Stimulated activated CD8-positive, alpha-beta memory T cell treated with anti-CD3 and anti-CD28 coated beads, Interleukin-4, amount 100 ng/mL, for 24 hours (primary cell): ENCODE measurements at places on chromosomes 3 and 15.

GRCh38 chr3:190764231-190765134 is 98.0 kb downstream of the GMNC start:
- no peak for DNase-seq

GRCh38 chr15:63997715-63998442 is 48.4 kb downstream of the DAPK2 start:
- no peak for DNase-seq

- DNase-seq = no peak
Observed at GRCh38 chr3:25449857-25450256, 21.8 kb downstream of the RARB start.

DNA sequence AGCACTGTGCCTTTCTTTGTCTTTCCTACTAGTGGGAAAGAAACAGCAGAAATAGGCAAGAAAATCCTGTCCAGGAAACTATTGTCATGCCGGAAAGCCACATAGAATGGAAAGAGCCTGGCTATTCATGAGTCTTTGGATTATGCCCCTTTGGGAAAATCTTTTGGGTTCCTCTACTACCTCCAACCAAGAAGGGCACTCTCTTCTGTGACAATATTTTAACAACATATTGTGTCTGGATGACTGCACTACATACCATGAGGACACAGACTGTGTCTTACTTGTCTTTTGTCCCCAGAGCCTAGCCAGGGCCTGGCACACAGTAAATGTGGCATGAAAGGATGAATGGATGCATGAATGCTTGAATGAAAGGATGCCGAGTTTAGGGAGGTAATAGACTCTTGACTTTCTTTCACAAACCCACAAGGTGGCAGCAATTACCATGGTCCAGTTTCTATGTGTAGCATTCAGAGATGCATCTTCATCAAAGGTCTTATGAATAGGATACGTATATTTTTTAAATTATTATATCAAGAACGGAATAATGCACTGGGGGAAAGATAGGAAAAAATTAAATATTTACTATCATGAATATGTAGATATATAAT is 30.3 kb downstream of the ARL14 start:
- no peak for DNase-seq

GRCh38 chr3:185204894-185205293 is 49.0 kb downstream of the EHHADH start:
- DNase-seq = no peak

DNA sequence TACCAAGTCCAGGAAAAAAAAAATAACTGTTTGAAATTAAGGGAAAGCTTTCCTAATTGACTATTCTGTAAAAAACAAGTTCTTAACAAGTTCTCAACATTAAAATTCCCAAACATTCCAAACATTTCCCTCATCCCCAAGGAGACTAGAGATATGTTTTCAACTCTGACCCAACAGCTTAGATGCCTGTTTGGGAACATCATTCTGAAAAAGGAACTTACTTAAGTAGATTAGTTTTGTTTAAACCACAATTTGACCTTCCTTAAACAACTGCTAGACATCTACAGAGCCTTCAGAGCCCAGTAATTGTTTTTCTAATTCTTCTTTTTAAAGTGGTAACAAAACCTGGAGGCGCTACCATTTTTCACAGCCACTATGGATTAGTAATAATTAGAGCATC is 12.8 kb downstream of the UBR1 start:
- no peak for DNase-seq

DNA sequence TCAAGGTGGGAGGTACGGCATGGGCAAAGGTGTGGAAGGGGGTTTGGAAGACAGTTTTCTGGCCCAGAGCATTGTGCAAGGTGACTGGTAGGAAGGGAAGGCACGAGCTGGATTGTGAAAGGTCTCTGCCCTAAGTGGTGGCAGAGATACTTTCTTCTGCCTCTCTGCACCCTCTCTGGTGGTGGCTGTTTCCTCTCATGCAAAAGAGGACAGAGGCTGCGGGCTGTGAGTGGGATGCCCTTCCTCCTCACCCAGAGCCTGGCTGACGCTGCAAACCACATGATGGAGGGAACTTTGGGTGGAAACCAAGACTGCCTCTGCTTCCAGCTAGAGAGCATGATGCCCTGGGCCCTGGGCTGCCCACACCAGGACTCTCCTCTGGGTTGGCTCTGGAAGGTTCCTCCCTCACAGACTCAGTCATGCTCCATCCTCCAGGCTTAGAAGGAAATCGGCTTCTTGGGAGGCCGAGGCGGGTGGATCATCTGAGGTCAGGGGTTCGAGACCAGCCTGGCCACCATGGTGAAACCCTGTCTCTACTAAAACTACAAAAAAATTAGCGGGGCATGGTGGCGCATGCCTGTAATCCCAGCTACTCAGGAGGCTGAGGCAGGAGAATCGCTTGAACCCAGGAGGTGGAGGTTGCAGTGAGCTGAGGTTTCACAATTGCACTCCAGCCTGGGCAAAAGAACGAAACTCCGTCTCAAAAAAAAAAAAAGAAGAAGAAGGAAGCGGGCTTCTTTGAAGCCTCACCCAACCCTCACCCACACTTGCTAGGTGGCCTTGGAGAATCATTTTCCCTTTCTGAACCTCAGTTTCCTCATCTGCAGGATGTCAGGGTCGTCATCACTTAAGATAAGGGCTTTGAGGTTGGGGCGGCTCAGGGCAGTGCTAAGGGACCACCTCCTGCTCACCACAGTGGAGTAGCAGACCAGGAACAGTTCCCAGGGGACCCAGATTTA is 8.3 kb downstream of the PSTPIP1 start:
- peak; percentile 68 for DNase-seq

GRCh38 chr3:161852744-161853143 is 356.1 kb downstream of the OTOL1 start:
- no peak for DNase-seq

DNA sequence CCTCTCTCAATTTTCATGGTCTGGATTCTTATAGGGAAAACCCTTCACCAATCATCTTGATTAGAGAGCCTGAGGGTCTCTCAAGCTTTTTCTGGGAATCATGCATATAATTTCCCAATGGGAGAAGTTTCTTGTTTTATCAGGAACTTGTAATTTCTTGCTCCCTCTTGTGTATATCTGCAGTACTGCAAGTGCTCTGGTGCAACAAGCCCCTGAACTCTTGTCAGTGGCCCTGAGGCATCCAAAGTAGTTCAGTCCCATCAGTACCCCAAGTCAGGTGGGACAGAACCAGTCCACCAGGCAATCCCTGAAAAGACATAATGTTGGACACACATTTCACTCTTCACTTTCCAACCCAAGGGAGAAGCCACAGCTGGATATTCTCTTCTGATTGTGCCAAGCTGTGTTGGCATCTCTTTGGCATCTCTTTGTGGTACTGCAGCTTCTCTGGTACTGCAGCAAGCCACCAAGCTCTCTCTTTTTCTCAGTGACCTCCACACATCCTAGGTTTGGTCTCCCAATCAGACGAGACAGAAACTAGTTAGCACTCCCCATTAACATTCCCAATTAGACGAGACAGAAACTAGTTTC is 214.5 kb downstream of the ZIC4 start:
- no peak for DNase-seq

- no peak for DNase-seq
Observed at GRCh38 chr3:39121621-39122020, 14.1 kb downstream of the TTC21A start.

DNA sequence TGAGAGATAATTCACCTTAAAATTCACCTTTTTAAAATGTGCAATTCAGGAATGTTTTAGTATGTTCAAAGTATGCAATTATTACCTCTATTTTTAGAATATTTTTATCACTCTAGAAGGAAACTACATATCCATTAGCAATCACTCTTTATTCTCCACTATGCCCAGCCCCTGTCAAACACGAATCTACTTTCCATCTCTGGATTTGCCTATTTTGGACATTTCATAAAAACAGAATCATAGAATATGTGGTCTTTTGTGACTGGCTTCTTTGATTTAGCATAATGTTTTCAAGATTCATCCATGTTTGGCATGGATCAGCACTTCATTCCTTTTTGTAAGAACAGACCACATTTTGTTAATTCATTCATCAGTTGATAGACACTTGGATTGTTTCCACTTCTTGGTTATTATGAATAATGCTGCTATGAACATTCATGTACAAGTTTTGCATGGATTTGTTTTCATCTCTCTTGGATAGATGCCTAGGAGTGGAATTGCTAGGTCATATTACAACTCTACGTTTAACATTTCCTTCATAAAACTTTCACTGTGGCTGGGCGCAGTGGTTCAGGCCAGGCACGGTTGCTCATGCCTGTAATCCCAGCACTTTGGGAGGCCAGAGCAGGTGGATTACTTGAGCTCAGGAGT is 12.7 kb downstream of the HMCES start:
- no peak for DNase-seq

DNA sequence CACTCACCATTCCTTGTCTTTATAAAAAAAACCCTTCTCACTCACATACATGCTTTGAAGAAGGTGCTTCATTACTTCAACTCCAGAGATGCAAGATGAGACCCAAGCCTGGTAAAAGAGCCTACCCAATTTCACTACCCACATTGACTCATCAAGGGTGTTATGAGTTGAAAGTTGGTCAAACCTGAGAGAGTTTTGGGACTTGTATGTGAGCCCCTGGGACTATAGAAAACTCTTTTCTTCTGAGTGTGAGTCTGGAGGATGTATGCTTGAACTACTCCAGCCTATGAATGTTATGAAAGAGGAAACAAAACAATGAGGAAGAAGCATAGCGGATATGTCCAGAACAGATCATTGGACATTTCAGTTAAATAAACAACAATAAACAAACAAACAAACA is 106.5 kb upstream of the SATB1 start:
- DNase-seq = no peak

DNA sequence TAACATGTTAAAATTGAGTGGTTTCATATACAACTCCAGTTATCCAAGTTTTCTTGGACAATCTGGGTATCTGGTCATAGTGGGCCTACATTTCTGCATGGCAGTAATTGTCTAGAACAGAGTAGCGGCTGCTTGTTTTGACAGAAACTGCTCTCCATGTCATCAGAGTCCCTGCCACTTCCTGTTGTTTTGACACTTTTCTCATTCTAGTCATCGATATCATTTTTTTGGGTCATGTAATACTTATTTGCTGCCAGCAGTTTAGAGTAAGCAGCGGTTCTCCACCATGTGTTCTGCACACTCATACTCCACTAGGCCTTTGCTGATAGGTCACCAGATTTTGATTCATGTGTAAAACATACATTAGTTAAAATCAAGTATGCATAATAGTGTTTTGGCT is 81.5 kb downstream of the SLC25A26 start:
- DNase-seq = no peak

GRCh38 chr15:39188930-39189329 is 391.9 kb upstream of the THBS1 start:
- no peak for DNase-seq

GRCh38 chr3:178405531-178405930 is 130.7 kb upstream of the KCNMB2 start:
- no peak for DNase-seq

GRCh38 chr3:13217736-13218540 is 144.7 kb upstream of the IQSEC1 start:
- DNase-seq = no peak

GRCh38 chr3:189148081-189148507 is 23.7 kb upstream of the TPRG1 start:
- peak; percentile 49 for DNase-seq

- no peak for DNase-seq
Observed at GRCh38 chr3:45967724-45968123, 24.5 kb downstream of the CXCR6 start.

DNA sequence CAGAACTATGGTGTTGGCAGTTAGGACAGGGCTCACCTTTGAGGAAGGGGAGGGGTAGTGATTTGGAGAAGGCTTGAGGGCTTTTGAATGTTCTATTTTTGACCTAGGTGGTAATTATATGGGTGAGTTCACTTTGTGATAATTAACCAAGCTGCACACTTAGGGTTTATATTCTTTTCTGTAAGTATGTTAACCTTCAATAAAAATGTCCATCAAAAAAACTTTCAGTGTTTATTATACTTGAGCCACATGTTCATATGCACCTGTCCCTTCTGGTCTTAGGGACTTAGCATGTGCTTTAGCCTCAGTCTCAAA is 28.4 kb downstream of the PDE8A start:
- DNase-seq = no peak

DNA sequence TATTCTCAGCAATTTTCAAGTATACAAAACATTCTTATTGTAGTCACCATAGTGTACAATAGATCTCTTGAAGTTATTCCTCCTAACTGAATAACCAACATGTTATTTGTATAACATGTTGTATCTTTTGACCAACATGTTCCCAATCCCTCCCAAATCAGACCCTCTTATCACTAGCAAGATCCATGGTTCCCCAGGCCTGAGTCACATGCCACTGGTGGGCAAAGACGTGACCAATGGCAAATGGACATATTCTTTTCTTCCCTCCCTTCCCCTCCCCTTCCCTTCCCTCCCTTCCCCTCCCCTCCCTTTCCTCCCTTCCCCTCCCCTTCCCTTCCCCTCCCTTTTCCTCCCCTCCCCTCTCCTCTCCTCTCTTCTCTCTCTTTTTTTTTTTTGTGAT is 45.4 kb downstream of the AMOTL2 start:
- no peak for DNase-seq

DNA sequence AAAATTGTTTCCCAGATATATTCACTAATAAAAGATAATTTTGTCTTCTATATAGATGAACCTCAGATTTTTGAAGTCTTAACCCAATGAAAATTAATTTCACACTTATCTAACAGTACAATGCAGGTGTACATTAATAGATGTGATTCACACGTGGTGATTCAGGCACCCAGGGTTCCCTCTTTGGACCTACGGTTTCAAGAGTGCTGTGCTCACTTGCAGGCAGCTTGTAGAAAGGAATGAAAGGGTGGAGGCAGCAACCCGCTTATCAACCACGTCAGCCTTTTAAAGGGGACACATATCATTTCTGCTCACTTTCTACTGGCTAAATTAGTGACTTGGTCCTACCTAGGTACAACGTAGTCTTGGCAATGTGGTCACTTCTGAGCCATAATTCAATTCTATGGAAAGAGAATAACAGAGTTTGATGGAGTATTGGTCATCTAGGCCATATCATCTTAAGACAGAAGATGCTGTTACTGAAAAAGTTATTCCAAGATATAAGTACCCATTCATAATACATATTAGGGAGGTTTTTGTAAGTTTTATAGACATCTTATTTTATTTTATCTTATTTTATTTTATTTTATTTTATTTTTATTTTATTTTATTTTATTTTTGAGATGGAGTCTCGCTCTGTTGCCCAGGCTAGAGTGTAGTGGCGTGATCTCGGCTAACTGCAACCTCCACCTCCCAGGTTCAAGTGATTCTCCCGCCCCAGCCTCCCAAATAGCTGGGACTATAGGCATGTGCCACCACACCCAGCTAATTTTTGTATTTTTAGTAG is 37.9 kb downstream of the ACP3 start:
- no peak for DNase-seq

- no peak for DNase-seq
Observed at GRCh38 chr3:128066114-128066513, 13.9 kb downstream of the SEC61A1 start.

GRCh38 chr3:41144631-41145030 is 54.7 kb upstream of the CTNNB1 start:
- no peak for DNase-seq

- no peak for DNase-seq
Observed at GRCh38 chr3:172155897-172156585, 116.7 kb downstream of the FNDC3B start.

DNA sequence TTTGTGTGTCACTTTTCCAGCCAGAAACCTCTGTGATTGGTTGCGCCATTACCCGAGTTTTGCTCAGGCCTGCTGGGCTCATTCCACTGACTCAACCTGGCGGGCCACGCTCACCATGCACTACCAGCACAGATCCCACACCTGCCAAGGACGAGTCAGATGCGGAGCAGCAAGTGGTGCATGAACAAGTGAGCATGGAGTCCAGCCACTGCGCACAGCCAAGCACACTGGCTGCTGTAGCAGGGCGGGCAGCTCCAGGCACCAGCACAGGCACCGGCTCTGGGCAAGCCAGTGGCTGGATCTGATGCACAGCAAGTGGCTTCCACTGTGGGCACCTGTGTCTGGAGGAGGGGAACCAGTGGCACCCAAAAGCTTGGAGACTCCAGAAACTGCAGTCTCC is 110.4 kb downstream of the CBLB start:
- DNase-seq = no peak
